ENCODE measurements at places on chromosomes 4 and X. TPM values are rescaled to one million over a fixed set of nuclear protein-coding genes. Genes with fewer than 3 reads are reported as not detected.

The MAOB gene
- 0.95 TPM for polyA plus RNA-seq

The PRICKLE3 gene
- 3.6 TPM for polyA plus RNA-seq

The HDAC8 gene
- 19.2 TPM for polyA plus RNA-seq

The CENPVL2 gene
- polyA plus RNA-seq = not detected

The CT45A6 gene
- polyA plus RNA-seq = not detected

The SULT1B1 gene
- 0.61 TPM for polyA plus RNA-seq

- DNase-seq = no peak
Observed at GRCh38 chr4:87012265-87012953, 77.6 kb downstream of the AFF1 start.

GRCh38 chr4:74503580-74503979 lies 58.6 kb downstream of the AREG start:
- DNase-seq = no peak

GRCh38 chr4:148344941-148345340 lies 97.3 kb downstream of the NR3C2 start:
- peak; percentile 28 for DNase-seq

DNA sequence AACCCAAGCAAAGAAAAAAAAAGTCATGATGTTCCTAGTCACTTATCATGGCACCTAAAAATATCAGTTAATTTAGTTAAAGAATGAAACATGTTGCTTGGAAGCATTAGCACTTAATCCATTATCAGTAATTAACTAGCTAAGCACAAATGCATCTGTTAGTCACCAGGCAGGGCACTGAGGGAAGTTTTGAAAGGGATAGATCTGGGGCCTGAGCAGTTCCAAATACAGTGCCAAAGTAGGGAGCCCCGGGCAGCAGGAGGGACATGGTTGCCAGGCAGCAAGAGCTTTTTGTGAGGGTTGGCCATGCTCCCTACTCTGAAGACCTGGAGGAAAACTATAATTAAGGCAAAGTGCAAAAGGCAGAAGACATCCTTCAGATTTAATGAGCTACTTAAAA lies 62.0 kb downstream of the PHKA1 start:
- no peak for DNase-seq

DNA sequence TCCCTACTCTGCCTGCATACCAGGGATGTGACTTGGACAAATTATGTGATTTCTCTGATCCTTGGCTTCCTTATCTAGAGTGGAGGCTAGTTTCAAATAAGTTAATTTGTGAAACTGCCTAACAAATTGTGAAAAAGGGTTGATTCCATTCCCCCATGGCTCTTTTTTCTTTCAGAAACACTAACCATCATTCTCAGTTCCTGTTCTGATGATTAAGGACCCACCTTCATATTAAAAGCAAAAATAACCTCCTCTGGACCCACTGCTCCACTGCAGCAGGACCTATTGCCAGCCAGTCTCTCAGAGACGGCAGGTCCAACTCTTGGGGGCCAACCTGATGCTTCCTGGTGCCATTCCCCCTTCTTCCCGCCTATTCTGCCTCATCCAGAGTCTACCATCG lies 4.5 kb upstream of the ANXA5 start:
- no peak for DNase-seq

- DNase-seq = no peak
Observed at GRCh38 chrX:153445106-153445855, 575 bp downstream of the TREX2 start.

DNA sequence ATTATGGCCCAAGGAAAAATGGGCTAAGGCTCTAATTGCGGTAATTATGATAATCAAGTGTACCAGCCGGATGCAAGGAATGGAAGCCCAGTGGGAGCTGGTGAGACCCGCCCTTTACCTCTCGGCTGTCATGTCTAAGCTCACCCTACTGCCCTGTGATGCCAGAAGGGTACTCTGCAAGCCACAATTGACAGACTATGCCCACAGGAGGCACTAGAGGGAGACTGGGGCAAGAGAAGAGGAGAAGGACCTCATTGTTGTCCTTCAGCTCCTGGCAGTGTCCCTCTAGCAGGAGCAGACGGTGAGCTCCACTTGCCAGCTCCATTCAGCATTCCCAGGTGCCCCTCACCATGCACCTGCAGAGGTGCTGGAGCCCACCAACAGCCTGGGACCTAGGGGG lies 141.8 kb downstream of the SMIM20 start:
- no peak for DNase-seq

- no peak for DNase-seq
Observed at GRCh38 chr4:31370866-31371465, 650.8 kb downstream of the PCDH7 start.

DNA sequence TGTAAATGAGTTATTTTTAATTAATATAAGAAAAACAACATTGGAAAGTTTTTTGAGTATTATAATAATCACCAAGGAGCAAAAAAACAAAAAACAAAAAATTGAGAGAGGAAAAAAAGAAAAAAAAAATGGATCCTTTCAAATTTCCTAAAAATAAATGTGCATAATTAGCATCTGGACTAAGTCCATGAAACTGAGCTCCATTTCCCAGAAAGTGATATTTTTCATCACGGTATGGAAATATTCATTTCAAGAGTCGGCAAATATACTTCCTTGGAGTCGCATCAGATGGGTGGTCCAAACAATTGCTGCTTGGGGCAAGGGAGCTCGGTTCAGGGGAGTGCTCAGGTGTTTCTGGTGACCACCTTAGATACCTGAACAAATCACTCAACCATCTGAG lies 305.1 kb downstream of the LDB2 start:
- DNase-seq = no peak

GRCh38 chrX:114268643-114269042 lies 315.2 kb upstream of the HTR2C start:
- no peak for DNase-seq

Measured in forelimb muscle (tissue), 1 donor.